ENCODE measurements at places on chromosomes 11 and 22.

DNA sequence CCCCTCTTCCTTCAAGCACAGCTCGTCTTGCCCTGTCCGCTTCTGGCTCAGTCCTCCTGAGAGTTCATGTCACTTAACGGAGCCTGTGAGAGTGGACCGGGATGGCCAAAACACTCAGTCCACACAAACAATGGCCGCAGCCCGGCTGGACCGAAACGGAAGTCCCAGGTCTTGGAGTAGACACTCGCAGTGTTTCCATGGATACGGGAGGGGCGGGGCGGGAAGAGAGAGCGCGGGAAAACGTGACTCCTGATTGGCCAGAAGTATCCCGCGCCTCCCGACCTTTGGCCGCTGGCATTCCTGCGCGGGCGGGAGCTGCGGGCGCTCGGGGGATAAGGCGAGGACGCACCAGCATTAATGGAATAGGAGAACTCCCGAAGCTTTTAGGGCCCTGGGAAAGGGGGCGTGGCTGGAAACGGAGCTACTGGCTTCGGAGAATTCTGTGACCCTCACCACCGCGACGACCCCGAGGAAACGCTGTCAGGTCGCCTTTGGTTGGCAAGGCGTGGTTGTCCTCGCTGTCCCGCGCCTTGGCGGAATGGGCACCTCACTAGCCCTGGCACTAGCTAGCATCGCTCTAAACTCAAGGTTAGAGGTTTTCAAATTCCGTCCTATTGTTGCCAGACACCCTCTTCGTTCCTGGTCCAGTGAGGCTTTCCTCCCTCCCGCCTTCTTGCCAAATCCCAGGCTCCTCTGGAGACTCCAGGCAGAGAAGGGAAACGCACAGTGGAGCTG, at the start of the genes NLRP14 and ZNF214:
Gene NLRP14, plus strand, starts transcription at position 297 of the 735 bp plus-strand sequence. CDS start 18,108 bp downstream, outside the sequence.
Gene ZNF214, minus strand, starts transcription at position 164 of the 735 bp plus-strand sequence. CDS start 17,511 bp downstream, outside the sequence.
- DNase-seq: peak; percentile 23

GRCh38 chr22:22887621-22888503, at the start of gene IGLL5:
IGLL5 (plus strand) TSS chr22:22887816; CDS start chr22:22888054, 238 bp downstream.
- no peak for DNase-seq

DNA sequence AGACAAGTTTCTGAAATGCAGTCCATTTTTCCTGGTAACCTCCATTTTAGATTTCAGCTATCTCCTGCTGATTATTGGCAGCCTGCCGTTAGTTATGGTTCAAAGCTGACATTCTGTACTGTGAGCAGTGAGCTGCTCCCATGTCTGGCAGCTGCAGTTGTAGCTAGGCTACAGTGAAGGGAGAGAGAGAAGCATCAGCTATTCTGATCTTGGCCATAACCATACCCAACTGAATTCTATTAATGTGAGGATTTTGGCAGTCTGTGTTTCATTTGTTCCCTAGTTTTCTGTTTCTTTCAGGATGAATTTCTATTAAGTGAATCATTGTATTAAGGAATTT, 33.4 kb downstream of the SIK2 start:
- DNase-seq: peak; percentile 23

DNA sequence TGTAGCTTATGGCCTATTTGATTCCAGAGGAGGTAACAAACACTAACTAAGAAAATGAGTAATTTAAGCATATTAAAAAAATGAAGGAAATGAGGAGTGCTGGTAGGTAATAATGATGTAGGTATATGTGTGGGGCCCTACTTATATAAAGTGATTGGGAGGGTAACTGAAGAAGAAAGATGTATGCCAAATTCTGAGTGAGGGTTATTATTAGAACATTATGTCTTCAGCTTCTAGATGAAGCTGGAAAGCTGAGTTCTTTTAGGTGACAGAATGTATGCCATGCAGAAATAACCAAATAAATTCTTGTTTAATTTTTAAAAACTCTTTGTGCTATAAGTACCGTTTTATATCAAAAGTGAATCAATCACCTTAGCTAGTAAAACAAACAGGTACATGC, 479.6 kb upstream of the TENM4 start:
- DNase-seq: no peak

GRCh38 chr11:123158033-123159003, 36.7 kb downstream of the CLMP start:
- no peak for DNase-seq

DNA sequence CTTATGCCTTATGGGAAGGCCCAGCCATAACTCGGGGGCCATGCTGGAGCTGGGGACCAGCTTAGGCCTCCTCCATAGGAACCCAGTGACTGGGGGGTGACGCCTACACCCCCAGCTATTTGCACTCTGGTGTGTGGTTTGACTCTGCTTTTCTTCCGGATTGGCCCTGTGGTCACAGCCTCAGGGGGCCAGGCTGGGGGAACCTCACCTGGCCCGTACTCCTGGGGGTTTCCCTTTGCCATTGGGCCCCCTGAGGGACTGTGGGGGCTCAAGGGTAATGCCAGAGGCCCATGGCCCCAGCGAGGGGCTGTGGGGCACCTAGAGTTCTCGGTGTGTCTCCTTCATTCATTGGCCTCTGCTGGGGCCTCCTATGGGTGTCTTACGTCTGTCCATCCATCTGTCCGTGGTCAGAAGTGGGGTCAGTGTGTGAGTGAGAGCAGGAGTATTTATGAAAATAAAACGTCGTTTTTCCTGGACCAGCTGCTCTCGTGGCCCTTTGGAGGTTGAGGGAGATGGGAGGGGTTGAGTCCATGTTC, 6.3 kb upstream of the SH3BP1 start:
- DNase-seq: no peak

Data from NCI-H2029 treated with DMSO at 0.1 percent for 48 hours (cell line).